Umbilical cord (tissue), 2 donors: ENCODE measurements at places on chromosomes 13 and 19.

- DNase-seq: no peak
Observed at GRCh38 chr19:3065675-3066357, 3.5 kb upstream of the TLE5 start.

DNA sequence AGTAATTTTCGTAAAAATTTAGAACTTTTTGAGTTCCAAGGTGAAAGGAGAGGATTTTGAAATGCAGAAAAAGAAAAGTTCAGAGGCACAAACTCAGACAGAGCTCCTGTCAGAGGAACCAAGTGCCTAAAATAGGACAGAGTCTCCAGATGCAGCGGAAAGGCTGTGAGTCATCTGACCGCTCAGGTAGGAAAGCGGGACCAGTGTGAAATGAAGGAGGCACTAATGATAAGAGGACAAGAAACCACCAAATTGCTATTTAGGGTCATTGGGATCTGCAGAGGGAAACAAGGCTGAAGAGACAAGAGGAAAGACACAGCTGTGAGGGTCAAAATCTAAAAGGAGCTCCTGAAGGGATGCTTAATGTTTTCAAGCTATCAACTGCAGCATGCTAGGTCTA, 34.9 kb downstream of the IRS2 start:
- DNase-seq: no peak

DNA sequence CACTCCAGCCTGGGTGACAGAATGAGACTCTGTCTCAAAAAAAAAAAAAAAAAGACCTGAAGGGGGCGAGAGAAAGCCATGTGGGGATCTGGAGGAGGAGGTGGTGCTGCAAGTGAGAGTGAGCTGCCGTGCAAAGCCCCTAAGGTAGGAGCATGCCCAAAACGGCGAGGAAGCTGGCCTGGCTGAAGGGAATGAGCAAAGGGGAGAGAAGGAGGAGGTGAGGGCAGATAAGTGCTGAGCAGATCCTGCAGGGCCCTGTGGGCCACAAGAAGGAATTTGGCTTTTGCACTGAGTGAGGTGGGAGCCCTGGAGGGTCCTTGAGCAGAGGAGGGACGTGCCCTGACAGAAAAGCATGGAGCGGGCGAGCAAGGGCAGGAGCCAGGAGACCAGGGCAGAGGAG, 19.4 kb upstream of the ADGRE5 start:
- DNase-seq: no peak

DNA sequence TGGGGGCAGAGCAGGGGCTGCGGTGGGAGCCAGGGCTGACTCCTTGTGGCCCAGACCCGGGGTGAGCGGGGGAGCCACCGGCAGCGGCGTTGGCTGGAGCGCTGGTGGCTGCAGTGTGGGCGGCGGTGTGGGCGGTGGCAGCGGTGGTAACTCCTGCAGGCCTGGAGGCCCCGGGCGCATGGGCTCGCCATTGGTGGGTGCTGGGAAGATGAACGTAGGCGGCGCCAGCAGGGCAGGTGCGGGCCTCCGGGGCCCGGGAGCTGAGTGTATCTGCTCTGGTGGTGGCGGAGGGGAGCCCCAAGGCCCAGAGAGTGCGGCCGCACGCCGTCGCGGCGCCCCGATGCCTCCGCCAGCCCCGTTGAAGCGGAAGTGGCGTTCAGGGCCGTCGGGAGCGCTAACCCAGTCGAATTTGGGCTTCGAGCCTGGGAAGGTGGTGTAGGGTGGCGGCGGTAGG, 2.0 kb downstream of the GGN start:
- no peak for DNase-seq

- no peak for DNase-seq
Observed at GRCh38 chr13:33376212-33376611, 90.7 kb upstream of the STARD13 start.

DNA sequence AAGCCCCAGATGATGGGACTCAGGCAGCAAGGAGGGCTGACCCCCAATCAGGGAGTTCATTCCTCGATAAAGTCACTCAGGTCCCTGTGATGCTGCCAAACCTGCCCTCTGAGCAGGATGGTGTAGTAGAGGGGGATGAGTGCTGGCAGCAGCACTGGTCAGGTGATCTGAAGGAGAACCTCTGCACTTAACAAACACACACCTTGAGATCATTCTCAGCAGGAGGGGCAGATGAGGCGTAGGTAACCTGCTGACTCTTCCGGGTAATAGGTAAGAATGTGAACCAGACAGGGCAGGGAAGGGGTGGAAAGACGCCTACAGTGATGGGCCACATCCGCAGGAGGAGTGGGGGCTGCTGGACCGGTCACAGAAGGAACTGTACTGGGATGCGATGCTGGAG, 3.2 kb downstream of the ZNF446 start:
- DNase-seq: no peak

- no peak for DNase-seq
Observed at GRCh38 chr13:39887387-39887786, 231.9 kb downstream of the COG6 start.

DNA sequence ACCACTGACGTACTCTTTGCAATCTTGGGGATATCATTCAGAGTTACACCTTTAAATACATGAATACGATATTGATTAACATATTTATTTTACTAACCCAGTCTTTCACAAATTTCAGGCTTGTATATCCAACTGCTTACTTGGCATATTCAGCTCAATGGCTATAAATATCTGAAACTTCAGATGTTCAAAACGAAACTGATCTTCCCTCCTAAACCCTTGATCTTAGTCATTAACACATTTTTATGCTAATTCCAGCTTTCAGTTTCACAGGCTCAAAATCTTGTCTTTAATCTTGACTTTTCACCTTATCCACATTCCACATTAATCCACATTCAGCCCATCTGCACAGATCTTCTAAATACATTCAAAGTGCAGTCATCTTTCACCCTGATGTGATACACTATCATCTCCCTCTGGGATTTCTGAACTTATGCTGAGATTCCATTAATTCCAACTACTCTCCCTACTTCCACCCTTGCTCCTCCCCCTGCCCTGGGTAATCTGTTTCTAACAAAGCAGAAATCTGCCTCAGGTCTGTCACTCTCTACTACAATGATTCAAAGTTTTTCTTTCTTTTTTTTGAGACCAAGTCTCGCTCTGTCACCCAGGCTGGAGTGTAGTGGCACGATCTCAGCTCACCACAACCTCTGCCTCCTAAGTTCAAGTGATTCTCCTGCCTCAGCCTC, 387.2 kb downstream of the GPC5 start:
- DNase-seq: peak; percentile 14

DNA sequence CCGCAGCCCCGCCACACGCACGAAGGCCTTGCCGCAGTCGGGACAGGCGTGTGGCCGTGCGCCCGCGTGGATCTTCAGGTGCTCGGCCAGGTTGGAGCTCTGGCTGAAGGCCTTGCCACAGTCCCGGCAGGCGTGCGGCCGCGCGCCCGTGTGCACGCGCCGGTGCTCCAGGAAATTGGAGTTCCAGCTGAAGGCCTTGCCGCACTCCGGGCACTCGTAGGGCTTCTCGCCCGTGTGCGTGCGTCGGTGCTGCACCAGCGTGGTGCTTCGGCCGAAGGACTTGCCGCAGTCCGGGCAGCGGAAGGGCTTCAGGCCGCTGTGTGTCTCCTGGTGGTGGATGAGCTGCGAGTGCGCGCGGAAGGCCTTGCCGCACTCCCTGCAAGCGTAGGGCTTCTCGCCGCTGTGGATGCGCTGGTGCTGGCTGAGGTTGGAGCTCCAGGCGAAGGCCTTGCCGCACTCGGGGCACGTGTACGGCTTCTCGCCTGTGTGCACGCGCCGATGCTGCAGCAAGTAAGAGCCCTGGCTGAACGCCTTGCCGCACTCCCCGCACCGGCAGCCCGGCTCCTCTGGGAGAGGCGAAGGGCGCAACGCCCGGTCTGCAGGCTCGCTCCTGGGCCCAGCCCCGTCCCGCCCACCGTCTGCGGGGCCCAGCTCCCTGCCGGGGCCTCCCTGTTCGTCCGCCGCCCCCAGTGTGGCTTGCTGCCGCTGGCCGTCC, 3.6 kb upstream of the A1BG start:
- DNase-seq: no peak

GRCh38 chr13:48504606-48505005, 28.3 kb downstream of the RCBTB2 start:
- DNase-seq: no peak

DNA sequence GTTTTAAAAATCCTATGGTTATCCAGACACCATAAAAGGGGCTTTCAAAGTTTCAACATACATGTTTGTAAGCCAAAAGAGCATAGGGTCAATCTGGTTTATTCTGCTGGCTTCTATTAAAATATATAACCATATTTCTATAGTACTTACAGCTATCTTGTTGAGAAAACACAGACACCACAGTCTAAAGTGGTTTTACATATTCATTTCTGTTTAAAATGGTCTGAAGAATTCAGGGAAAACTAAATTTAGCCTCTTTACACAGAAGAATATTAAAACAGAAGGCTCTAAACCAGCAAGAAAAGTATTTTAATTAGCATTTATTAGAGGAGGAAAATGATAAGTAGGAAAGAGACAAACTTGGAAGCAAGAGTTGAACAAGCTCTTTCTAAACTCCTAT, 203.9 kb downstream of the LHFPL6 start:
- peak; percentile 90 for DNase-seq

DNA sequence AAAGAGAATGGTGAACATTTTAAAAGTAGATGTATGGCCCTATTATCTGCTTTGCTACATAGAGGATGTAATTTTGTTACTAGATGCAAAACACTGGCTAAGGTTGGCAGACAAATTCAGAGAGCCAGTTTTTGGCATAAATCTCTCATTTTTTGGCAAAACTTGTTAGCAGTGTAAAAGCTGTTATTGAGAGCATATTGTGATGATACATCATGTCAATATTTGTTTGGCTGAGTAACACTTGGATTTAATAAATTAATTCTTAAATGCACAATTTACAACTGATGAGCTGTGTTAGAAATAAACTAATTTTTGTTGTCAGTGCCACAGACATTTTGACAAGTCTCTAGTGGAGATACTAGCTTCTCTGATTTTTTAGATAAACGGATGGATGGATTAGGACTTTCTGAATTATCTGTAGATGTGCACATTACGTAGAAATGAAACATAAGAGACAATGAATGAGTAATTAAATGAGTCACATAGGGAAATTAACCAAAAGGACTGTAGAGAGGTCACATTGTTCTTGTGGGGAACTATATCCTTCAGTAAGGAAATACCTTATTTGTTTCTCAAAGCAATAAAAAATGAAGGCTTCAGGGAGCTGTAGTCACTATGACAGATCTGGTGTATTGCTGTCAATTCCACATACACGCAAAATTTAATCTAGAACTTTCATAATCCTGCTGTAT, 17.4 kb downstream of the UFM1 start:
- DNase-seq: no peak

DNA sequence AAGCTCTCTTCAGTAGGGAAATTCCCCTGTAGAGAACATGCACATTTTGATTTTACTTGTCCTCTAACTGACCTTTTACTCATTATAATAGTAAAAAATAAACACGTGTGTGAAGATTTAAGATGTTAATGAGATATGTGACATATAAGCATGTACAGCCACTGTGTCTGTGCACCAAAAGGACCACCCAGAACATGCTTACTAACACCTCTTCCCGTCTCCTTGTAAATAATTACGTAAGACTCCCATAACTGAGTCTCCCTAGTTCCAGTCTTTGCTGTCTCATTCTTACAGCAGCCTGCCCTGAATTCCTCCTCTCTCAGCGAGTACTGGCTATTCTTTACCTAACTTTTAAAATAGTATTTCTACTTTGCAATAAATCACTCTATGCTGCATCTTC, 53.6 kb downstream of the ZNF100 start:
- DNase-seq: no peak

GRCh38 chr13:74026753-74027152, 107.5 kb downstream of the KLF12 start:
- no peak for DNase-seq

DNA sequence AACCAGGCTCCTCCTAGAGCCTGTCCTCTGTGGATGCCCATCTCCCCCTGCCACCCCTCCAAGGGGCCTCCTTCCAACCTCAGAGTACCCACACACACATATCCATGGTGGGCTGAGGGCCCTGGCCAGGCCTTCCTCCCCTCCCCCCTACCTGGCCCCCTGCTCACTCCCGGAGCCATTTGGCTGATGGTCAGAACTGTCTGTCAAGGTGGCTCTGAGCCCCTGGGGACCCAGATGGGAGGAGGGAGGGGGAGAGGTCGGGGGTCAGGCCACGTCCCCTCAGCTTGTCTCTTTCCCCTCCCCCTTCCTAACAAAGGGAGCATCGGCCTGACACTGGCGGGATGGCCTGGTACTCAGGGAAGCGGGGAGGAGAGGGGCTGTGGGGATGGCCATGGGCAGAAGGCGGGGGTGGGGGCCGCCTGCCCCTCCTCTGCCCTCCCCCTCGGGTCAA, 18.7 kb upstream of the POU2F2 start:
- no peak for DNase-seq

- DNase-seq: no peak
Observed at GRCh38 chr13:113144255-113144629, 14.2 kb upstream of the PROZ start.

DNA sequence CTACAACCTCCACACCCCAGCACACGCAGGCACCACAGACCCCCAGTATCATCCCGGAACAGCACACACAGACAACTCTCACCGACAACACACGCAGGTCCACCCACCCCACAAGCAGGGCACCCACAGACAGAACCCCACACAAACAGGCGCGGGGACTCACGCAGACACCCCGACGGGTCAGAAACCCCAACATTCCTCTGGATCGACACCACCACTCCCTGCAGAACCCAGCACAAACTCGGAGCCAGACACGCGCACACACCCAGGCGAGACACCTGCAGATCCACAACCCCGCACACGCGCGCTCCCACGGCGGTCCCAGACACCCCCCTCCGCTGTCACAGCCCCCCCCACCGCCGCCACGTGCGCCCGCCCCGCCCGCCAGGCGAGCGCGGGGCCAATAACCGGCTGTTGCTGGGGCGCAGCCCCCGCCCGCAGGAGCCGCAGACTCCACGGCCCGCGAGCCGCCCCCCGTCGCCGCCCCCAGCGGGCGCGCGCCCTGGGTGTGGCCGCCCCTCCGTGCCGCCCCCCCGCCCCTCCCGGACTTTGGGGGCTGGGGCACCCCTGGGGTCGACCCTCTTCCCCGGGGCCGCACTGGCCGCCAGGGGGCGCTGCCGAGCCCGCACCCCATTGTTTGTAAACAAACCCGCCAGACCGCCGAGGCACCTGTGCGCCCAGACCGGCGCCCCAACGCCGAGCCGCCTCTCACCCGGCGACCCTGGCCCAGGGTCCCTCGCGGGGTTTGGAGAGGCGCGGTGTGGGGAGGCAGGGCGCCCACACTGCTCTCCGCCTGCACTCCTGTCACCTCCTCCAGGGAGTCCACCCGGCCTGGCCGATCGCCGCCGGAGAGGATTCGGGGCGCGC, 712 bp downstream of the BBC3 start:
- DNase-seq: peak; percentile 39

GRCh38 chr13:39612023-39612637, 9.1 kb upstream of the LHFPL6 start:
- peak; percentile 81 for DNase-seq

- no peak for DNase-seq
Observed at GRCh38 chr13:78758549-78758948, 99.6 kb upstream of the OBI1 start.

DNA sequence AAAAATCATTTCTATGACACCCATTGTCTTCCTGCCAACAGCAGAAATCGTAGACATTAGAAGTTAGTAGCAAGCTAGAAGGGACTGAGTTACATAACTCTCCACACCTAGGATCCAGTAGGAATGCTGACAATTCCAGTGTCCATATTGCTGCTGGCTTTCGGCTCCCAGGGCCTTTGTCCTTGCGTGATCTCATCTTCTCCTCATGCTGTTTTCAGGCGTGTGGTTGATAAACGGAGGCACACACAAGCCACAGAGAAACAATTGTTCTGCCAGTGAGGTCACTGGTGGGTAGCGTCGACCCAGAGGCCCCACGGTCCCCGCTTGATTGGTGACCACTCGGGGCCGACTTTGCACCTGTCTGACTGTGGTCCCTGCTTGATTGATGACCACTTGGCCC, 31.6 kb upstream of the F7 start:
- DNase-seq: no peak

GRCh38 chr19:45118106-45118505, 25.1 kb downstream of the PPP1R37 start:
- no peak for DNase-seq
